ENCODE measurements at places on chromosomes 5 and 9.

DNA sequence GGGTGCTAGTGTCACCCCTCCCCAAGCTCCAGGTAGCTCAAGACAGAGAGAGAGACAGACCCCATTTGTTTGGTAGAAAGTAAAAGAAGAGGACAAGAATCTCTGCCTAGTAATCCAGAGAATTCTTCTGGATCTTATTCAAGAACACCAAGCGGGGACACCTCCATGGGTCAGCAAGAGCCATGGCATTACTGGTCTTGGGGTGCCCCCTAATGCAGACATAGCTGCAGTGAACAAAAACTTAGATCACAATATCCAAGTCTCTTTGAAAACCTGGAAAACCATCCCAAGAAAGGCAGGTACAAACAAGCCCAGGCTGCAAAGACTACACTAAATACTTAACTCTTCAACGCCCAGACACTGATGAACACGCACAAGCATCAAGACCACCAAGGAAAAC lies 29.9 kb upstream of the PDE4D start:
- no peak for DNase-seq

- DNase-seq: peak; percentile 77
Observed at GRCh38 chr9:88537761-88538091, 2.7 kb downstream of the NXNL2 start.

- DNase-seq: peak; percentile 26
Observed at GRCh38 chr9:115008536-115009270, 78.3 kb upstream of the TNFSF8 start.

DNA sequence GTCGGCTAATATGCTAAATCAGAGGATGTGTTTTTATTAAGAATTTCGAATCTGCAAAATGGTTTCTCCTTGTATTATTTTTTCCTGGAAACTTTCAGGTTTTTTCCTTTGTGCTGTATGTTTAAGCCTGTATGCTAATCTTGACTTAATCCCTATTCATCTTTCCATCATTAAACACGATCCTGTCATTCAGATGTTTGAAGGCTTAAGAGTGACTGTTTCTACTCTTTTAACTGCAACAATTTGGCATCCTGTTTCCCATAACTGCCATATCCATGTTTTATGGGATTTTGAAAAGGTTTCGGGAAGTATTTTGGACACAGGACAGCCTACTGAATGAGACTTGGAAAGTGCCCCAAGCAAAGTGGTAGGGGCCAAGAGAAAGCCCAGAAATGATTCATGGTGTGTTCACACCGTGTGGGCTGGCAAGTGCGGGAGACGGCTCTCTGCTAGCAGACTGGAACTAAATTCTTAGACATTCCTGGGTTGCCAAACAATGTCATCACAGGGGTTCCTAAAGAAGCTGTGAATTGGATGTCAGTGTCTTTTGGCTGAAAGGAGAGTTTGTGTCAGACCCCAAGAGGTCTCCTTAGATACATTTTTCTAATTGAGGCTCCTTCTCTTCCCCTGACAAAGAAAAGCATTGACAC lies 125.4 kb upstream of the ADAMTS16 start:
- no peak for DNase-seq

- peak; percentile 46 for DNase-seq
Observed at GRCh38 chr5:134524272-134524825, 1.1 kb upstream of the JADE2 start.

GRCh38 chr5:154757814-154758406 lies 2.7 kb downstream of the LARP1 start:
- DNase-seq: no peak

- no peak for DNase-seq
Observed at GRCh38 chr9:88464851-88465250, 70.1 kb upstream of the NXNL2 start.

- peak; percentile 55 for DNase-seq
Observed at GRCh38 chr5:179343719-179344430, 1.4 kb downstream of the ADAMTS2 start.

- peak; percentile 81 for DNase-seq
Observed at GRCh38 chr5:91379914-91380490, 3.1 kb downstream of the ARRDC3 start.

- DNase-seq: no peak
Observed at GRCh38 chr5:130514984-130515690, 610.9 kb downstream of the CHSY3 start.

DNA sequence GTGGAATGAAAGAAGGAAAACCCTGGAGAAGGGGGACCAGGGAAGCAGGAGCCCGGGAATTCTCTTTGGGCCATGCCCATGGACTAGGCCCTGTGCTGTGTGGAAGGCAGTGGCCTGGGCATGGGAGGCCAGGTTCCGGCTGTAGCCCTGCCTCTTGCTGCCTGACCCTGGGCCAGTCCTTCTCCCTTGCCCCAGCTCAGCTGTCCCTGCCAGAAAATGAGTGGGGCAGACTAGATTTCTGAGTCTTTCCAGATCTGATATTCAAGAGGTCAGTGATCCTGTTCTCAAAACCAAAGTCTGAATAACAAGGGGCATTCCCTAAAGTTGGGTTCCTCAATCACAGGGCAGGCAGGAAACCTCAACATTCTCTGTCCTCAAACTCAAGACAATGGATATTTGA lies 24.8 kb upstream of the CORO2A start:
- DNase-seq: no peak

- no peak for DNase-seq
Observed at GRCh38 chr5:127013407-127013806, 17.0 kb downstream of the MARCHF3 start.

GRCh38 chr9:35962126-35962906 lies 4.4 kb upstream of the OR2S2 start:
- DNase-seq: no peak

DNA sequence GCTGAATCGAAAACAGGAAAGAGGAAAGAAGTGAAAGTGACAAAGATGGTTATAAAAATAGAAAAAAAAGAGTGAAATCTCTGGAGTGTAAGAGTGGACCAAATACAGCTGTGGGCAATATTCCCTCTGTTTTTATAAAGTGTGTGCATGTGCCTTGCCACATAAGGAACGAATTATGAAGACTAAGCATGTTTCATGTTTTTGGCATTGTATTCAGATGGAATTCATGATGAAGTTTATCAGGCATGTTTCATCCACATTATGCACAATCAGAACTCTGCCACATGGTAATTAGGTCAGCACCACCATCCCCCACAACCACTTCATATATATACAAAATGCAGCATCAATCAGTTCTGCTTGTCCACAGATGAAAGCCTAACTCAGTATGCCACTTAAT lies 348.0 kb downstream of the ZNF608 start:
- no peak for DNase-seq

- no peak for DNase-seq
Observed at GRCh38 chr5:148230240-148230639, 8.1 kb upstream of the MARCOL start.

- no peak for DNase-seq
Observed at GRCh38 chr9:83934569-83935275, 13.5 kb upstream of the KIF27 start.

GRCh38 chr5:170584450-170585058 lies 80.7 kb downstream of the KCNIP1 start:
- DNase-seq: no peak

GRCh38 chr9:125639057-125639456 lies 68.0 kb downstream of the MAPKAP1 start:
- no peak for DNase-seq

GRCh38 chr9:8388132-8388531 lies 588.6 kb upstream of the DMAC1 start:
- no peak for DNase-seq

GRCh38 chr5:6543830-6544560 lies 88.8 kb downstream of the NSUN2 start:
- DNase-seq: no peak

DNA sequence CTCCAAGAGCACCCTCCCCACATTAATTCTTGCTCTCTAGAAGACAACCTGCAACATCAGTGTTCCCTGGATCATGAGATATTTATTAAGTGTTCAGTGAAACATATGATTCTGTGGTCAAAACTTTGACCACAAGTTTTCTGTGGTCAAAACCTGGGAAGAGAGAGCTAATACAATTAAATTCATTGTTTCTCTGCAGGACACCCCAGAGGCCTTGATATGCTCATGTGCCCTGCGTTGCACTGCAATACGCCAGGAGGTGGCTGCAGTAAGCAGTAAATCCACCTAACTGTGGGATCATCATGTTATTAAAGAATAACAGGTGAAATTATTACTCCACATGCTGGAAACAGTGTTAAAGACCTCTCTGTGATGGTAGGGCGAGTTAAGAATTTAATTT lies 109.3 kb upstream of the SPDL1 start:
- DNase-seq: no peak

DNA sequence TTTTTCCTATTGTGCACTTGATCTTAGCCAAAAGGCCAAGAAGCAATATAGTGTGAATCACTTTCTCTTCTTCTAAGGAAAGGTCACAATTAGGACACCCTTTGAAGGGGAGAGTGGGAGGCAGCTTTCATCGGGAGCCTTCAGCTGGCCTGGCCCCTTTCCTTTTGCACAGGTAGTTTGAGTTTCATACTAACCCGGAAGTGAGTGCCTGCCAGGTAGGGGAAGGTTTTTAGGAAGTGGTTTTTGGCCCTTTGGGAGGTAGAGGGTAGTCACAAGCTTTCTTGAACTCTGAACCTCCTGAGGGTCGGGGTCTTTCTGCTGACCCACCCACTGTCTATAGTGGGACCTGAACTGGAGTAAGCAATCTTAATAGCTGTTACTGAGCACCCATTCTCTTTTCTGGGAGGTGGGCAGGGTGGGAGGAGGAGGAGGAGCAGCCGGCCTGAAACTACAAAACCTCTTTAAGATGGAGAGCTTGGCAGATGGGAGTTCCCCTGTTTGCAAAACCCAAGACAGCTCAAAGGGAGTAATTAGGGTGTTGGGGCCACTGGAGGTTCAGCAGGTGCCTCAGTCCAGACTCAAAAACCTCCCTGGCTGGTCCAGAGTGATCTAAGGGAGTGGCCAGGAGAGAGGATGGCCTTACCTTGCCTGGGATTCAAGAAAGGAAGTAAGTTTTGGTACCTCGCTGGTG lies 6.0 kb downstream of the LARP1 start:
- DNase-seq: no peak

DNA sequence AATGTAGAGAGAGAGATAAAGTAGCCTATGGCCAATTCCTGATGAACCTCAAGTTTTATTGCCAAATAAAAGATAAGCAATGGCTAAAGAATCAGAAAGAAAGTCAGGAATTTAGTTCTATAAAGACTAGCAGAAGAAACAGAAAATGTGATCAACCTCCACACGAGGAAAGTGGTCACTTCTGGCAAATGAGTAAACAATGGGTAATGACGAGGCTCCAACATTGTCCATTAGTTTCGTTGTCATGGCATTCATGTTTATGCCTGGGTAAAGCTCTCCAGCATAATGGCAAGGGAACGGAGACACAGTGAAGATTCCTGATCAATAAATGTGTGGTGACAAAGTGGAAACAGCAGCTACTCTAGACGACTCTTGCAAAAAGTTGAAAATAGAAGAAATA lies 341.8 kb upstream of the CTNND2 start:
- no peak for DNase-seq

GRCh38 chr5:134777366-134777765 lies 18.8 kb downstream of the DDX46 start:
- DNase-seq: no peak

GRCh38 chr5:9338796-9339195 lies 207.1 kb downstream of the SEMA5A start:
- DNase-seq: no peak
